Stimulated activated CD4-positive, alpha-beta T cell treated with anti-CD3 and anti-CD28 coated beads, Interleukin-4, amount 100 ng/mL, for 4 hours (primary cell): ENCODE measurements at places on chromosomes 13 and 19.

DNA sequence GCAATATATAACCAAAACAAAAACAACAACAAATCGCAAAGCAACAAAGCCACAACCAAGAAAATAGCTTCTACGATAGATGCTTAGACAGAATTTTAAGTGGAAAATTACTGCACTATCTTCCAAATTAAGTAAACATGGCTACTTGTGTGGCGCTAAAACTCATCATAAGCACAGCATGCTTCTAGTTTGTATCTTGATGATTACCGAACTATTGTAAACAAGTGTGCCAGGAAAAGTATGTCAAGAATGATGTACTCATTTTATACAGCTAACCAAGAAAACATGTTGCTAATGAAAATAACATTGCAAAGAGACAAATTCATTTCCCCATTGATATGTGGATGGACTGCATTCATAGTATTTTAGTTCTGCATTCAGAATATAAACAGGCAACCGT lies 271.9 kb upstream of the GPC6 start:
- DNase-seq = no peak

GRCh38 chr13:49367640-49368422 lies 76.0 kb downstream of the CAB39L start:
- DNase-seq = no peak

- peak; percentile 51 for DNase-seq
Observed at GRCh38 chr19:703651-704446, 4.9 kb upstream of the PALM start.

- DNase-seq = no peak
Observed at GRCh38 chr19:49953416-49953815, 7.6 kb downstream of the SIGLEC11 start.

GRCh38 chr13:106349080-106349931 lies 186.2 kb downstream of the EFNB2 start:
- DNase-seq = no peak

- no peak for DNase-seq
Observed at GRCh38 chr19:497869-498510, 1.7 kb downstream of the MADCAM1 start.

- no peak for DNase-seq
Observed at GRCh38 chr13:94602467-94602866, 810 bp downstream of the GPR180 start.

DNA sequence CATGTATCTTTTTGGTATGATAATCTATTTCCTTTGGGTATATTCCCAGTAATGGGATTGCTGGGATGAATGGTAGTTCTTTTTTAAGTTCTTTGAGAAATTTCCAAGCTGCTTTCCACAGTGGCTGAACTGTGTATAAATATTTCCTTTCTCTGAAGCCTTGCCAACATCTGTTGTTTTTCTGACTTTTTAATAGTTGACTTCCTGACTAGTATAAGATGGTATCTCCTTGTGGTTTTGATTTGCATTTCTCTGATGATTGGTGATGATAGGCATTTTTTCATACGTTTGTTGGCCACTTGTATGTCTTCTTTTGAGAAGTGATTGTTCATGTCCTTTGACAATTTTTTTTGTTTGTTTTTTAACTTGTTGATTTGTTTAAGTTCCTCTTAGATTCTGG lies 61.6 kb upstream of the PCDH17 start:
- no peak for DNase-seq

- no peak for DNase-seq
Observed at GRCh38 chr19:17762505-17763229, 11.4 kb downstream of the FCHO1 start.

DNA sequence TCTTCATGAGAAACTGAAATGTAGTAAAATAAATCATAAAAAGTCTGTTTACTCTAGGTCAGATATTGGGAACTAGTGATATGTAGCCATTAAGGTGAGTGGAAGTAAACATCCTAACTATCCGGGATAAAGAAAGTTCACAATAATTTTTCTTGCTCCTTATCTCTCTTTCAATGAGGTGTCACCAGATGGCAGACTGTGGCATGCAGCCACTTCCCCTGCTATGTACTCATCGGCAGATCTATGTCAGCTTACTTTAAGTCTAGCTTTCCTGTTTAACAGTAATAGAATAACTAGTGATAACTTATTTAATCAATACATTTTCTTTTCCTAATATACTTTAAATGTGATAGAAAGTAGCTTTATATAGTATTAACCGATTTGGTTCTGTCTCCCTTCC lies 181.9 kb downstream of the NDFIP2 start:
- DNase-seq = no peak

DNA sequence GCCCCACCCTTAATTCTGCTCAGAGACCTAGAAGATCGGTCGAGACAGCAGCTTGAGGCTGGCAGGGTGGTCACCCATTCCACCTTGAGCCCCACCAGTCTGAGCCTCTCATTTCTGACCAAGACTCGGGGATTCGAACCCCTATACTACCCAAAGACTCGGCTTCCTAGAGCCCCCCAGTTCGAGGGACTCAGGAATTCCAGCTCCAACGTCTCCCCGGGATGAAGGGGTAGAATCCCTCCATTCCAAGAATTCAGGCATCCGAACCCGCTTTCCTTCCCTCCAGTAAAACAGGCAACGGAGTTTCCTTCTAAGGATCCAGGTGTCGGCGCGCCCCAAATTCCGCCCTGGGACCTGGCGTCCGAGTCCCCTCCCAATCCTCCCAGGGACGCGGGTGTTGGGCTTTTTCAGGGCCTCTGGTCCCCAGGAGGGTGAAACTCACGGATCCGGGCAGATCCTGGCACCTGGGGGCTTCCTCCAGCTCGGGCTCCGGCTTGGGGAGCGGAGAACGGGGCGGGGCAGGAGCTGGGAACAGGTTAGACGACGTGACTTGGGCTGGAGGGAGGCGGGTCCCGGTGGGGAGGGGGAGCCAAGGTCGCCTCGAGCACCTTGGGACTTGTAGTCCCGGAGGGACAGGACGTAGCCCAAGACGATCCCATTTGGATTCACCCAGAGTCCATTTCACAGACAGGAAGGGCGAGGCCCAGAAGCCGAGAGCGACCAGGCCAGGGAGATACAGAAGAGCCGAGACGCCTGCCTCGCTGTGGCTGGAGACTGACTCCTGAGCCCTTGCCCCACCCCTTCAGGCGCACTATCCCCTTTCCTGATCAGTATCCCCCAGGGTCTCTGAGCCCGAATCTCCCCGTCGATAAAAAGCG lies at the start of gene PPP1R13L:
PPP1R13L (minus strand) TSS at position 513 of the 878 bp plus-strand sequence. CDS start 6,751 bp downstream, outside the sequence.
- peak; percentile 51 for DNase-seq

DNA sequence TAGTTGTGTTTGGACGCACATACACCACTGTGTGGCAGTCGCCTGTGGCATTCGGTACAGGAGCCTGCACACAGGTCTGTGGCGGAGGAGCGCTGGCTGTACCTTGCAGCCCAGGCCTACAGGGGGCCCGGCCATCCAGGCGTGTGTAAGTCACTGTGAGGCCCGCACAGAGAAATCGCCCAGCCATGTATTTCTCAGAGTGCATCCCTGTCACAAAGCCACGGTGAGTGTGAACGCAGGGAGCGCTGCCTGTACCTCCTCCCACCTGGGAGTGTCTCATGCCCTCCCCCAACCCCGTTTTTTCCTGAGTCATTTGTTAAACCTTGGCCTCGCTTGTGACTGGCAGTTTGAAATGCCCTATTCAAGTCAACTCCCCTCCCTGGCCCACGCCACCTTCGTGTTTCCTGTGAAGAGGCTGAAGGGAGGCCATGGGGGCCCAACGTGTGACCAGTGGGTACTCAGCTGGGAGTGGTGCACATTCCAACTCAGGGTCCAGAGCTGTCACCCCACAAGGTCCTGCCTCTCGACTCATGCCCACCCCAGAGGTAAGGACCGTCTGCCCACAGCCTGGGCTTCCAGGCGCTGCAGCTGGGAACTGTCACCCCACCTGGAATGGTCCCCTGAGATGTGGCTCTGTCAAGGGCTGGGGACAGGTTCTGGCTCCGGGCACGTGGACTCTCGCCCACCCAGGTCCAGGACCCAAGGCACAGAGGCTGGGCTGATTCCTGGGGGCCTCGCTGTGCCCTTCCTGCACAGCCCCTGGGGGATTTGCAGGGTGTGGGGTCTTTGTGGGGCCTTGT lies 11.6 kb upstream of the RASA3 start:
- no peak for DNase-seq

- no peak for DNase-seq
Observed at GRCh38 chr19:20165971-20166592, 932 bp upstream of the ZNF486 start.

DNA sequence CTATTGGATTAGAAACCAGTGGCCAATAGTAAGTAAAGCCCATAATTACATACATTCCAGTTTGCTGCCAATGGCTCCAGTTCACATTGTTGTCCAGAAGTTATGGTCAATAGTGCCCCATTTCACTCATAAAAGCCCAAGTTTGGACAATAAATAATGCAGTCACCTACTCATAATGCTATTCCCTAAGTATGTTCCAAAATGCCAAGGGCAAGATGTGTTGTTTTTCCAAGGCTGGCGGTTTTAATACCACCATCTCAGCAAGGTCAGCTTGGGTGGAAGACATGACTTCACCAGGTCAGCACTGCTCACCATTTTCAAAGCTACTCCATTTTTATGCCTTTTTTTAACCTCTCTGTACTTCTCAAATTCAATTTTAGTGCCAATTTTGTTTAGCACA lies 32.7 kb downstream of the KCTD12 start:
- DNase-seq = no peak

GRCh38 chr19:12703046-12703445 lies 6.6 kb upstream of the FBXW9 start:
- DNase-seq = no peak

- DNase-seq = no peak
Observed at GRCh38 chr13:111211789-111212516, 96.8 kb downstream of the ARHGEF7 start.

DNA sequence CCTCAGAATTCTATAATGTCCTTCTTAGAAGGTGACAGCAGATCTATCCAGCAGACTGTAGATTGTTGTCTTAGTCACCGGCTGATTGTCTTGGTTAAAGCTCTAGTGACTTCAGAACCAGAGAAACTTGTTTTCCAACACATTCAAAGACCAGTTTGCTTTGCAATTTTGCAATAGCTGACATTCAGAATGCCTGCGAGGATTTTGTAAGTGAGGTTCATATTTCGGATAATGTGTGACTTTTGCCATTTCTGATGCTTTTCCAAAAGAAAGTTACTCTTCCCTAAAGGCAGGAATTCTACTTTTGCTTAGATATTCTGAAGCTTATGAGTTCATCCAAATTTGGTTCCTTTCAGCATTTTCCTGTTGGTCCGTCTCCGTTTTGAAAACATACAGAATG lies 13.2 kb downstream of the SPINT2 start:
- no peak for DNase-seq

- DNase-seq = no peak
Observed at GRCh38 chr13:87669379-87669978, 1.7 kb upstream of the SLITRK5 start.

- DNase-seq = no peak
Observed at GRCh38 chr13:28739376-28739775, 20.6 kb upstream of the SLC46A3 start.

GRCh38 chr19:31470229-31470939 lies 121.1 kb upstream of the TSHZ3 start:
- no peak for DNase-seq

DNA sequence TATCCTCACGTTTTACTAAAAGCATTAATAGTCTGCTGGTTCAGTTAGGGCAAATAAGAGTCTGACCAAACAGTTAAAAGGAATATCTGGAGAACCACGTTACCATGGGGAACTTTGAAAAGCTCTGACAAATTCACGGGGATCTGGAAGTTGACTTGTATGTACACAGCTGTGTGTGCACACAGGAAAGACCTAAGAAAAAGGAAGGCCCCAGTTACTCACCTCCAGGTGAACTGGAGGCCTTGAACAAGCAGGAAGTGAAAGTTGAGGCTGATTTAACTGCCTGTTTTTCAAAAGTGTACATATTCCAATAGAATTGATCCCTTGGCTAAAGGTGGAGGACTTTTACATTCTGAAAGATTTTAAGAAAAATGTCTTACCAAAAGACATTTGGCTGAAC lies 1891.6 kb upstream of the PCDH20 start:
- no peak for DNase-seq

GRCh38 chr13:72890546-72890945 lies 108.6 kb downstream of the PIBF1 start:
- DNase-seq = no peak

GRCh38 chr19:56504581-56504980 lies 3.1 kb upstream of the ZNF471 start:
- no peak for DNase-seq

DNA sequence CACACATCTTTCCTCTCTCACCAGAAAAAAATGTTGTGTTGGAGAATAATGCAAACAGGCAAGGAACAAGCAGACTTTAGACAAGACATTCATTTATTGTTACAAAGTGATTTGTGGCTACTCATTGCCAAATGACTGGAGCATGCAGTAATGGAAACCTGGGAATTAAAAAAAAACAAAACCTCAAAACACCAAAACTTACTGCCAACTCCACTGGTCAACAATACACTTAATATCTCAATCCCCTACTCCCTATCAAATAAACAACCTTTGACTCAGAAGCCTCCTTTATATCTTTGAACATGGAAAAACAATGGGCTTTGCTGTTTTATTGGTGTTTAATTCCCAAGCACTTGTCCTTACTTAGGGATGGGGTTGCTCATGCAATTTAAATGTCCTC lies 112.8 kb downstream of the POSTN start:
- no peak for DNase-seq

GRCh38 chr13:113078902-113079780 lies 26.4 kb upstream of the F7 start:
- DNase-seq = no peak

- no peak for DNase-seq
Observed at GRCh38 chr13:100291624-100292023, 202.7 kb downstream of the PCCA start.

DNA sequence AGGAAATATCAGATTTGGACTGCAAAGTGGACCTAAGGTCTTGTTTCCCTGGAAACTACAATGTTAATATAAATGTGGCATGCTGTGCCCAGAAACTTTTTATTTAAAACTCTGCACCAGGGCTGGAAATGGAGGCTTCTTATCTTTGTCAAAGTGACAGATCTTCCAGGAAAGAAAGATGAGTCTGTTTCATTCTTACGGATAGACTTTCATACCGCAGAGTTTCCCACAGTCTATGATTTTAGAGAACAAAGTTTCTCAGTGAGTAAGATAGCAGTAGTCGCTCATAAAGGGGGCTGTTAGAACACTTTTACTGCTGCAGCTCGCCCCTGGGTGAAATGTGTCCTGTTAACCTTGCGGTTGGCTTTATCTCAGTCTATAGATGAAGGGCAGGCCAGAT lies 6.7 kb downstream of the CLEC11A start:
- no peak for DNase-seq

- DNase-seq = no peak
Observed at GRCh38 chr19:50764409-50764808, 5.9 kb upstream of the GPR32 start.

DNA sequence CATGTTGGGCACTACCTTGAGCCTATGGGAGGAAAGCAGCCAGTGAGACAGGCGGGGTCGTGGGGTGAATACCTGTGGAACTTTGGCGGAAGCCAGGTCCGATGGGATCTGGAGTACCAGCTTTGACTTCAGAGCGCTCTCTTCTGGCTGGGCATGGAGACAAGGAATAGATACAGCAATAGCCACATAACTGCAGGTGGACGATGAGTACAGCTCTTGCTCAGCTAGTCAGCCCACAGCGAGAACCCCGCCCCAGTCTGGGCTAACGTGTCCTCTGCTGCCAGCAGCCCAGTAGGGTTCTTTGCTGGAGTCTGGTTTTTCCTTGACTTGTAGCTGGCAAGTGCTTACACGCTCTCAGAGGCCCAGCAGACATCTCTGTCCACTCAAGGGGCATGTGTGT lies 83.4 kb downstream of the SIPA1L3 start:
- DNase-seq = no peak
